ENCODE measurements at places on chromosomes 3 and 15.

DNA sequence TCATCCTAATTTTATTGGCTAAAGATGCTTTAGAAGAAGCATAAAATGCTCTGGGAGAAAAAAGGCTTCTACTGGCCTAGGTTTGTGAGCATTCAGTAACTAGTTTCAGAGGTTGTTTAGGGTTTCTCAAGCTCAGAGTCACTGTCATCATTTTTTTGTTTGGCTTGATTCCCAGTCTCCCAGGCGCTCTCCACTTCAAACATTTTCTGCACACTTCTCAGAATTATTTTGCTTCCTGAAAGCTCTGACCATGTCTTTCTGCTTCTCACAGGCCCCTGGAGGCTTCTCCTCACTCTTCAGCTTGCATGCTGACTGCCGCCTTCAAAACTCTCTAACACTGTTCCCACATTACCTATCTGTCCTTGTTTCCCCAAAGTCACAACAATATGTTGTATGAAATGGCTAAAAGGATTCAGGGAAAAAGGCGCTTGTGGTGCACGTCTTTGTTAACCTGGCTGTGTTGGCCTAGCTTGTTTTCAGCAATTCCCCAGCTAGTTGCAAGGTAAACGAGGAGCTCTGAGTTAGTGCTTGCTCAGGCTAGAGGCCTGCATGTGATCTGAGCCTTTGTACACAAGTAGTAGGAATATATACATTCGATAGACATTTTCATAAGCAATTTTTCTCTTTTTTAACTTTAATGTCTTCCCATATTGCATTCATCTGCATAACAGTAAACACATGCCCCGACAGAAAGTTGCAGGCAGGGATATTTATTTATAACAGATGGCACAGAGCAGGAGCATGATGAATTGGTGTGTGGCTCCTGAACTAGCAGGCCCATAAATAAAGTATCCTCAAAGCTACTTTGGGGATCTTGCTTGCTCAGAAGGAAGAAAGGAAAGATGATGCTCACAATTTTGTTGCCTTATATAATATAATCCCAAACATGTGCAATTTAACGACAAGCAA is 129.2 kb upstream of the DPH6 start:
- no peak for DNase-seq

GRCh38 chr3:126378341-126378751 is 16.4 kb upstream of the CFAP100 start:
- DNase-seq, result no peak

- no peak for DNase-seq
These were observed 10.3 kb upstream of the DIPK2A start for GRCh38 chr3:143961342-143961741.

GRCh38 chr3:8387571-8387970 is 114.1 kb upstream of the LMCD1 start:
- no peak for DNase-seq

DNA sequence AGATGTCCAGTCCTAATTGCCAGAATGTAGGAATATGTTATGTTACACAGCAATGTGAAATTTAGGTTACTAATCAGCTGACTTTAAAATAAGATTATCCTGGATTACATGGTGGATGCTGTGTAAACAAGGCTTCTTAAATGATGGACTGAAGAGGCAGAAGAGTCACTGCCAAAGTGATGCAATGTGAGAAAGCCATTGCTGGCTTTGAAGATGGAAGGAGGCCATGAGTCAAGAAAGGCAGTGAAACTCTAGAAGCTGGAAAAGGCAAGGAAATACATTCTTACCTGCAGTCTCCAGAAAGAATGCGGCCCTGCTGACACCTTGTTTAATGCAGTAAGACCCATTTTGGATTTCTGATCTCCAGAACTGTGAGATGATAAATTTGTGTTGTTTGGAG is 179.1 kb upstream of the ZPLD1 start:
- no peak for DNase-seq

DNA sequence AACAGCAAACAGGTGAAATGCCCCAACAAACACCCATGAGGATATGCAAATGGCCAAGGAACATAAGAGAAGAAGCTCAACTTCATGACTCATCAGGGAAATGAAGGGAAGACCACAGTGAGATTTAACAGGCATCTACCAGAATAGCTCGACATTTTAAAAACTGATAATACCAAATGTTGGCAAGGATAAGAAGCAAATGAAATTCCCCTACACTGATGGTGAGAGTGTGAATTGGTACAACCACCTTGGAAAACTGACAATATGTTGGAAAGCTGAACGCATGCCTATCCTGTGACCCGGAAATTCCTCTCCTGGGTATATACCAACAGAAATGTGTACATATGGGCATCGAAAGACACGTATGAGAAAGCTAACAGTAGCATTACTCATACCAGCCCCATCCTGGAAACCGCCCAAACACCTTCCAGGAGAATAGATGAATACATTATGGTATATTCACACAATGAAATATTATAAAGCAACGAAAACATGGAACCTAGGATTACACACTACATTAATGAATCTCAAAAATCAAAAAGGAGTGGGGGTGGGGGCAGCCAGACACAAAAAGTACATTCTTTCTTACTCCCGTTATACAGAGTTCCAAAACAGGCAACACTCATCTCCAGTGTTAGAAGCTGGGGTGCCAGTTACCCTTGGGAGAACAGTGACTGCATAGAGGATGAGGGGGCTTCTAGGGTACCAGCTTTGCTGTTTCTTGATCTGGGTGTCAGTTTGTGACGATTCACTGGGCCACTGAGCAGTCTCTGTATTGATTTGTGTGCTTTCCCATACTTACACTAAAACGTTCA is 16.9 kb downstream of the RFTN1 start:
- no peak for DNase-seq

DNA sequence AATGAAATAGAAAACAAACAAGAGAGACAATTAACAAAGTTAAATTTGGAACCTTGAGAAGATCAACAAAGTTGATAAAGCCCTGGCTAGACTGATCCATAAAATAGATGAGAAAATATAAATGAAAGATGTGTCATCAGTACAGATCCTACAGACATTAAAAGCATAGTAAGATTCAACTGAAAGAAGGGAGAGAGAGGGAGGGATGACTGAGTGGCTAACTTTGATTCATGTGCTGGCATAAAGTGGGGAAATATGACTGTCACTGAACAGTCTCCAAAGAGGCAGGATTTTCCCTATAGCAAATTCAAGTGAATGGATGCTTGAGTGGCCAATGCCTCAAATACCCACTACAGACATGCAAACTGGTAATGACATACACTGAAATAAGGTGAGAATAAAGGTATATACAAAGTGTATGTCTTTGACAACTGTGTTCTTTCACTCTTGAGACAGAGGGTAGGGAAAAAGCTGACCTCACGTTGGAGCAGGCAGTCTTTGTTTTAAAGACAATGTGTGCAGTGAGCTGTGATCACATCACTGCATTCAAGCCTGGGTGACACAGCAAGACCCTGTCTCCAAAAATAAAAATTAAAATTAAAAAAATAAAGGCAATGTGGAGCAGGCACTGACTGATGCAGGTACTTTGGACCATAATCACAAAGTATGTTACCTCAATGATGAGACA is 35.9 kb upstream of the CHD2 start:
- no peak for DNase-seq

DNA sequence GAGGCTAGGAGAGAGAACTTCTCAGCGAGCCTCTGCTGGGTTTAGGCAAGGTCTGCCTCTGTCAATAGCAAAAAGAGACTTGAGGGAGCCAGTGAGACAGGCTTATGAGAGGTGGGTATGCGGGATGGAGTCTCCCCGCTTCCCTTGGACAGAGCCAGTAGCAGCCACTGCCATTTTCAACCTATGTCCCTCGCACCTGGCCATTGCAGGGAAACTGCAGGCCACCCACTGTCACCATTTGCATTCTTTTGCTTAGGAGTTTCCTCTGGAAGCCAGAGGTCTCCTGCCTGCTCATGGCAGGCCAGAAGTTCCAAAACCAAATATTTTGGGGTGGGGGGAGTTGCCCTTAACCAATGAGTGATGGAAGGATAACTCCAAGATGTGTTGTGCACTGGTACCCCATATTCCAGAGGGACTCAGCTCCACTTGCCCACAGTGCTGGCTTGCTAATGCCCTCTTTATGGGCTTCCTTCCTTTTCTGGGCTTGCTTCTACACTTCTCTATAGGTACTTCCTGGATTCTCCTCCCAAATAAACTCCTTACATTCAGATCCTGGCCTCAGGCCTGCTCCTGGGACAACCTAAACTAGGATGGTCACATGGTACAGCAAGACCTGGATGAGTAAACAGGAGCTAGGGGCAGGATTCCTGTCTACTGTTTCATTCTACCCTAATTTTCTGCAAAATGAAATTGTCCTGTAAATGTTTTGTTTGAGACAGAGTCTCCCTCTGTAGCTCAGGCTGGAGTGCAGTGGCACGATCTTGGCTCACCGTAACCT is 108.9 kb upstream of the PROK2 start:
- DNase-seq, result peak; percentile 73

GRCh38 chr15:37037071-37037655 is 63.2 kb downstream of the MEIS2 start:
- DNase-seq, result no peak

- DNase-seq, result no peak
These were observed 44.6 kb downstream of the TFDP2 start for GRCh38 chr3:142104763-142105162.

- no peak for DNase-seq
These were observed 210.9 kb upstream of the TOPAZ1 start for GRCh38 chr3:44030687-44031305.

DNA sequence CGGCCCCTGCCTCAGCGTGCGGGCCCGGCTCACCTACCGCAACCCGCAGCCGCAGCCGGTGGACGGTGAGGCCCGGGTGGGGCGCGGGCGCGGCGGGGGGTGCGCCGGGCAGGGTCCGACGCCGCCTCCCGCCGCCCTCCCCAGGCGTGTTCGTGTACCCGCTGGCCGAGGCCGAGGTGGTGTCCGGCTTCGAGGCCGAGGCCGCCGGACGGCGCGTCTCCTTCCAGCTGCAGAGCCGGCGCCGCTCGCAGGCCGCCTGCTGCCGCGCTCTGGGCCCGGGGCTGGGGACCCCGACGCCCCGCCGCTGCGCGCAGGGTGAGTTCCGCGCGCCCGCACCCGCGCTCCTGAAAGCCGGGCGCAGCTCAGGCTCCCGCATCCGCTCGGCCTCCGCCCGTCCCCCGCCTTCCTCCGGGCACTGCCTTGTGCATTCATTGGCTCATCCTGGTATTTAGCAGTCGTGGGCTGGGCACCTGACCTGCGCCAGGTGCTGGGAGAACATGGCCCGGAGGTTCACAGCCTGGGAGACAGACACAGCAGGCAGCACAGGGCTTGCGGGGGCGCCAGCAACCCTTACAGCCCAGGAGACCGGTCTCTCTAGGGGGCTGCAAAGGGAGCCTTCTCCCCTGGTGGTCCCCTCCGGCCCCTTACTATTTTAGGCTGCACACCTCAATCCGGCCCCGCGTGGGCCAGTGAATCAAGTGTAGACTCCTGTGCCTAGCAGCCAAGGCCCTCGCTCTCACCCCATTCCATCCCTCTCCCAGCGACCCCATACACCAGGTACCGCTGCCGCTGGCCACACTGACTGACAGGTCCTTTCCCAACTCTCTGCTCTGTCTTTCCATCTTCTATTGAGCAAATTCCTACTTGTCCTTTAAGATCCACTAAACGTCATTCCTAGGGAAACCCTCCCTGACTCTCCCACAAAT is 1.5 kb downstream of the VWA5B2 start:
- peak; percentile 78 for DNase-seq

DNA sequence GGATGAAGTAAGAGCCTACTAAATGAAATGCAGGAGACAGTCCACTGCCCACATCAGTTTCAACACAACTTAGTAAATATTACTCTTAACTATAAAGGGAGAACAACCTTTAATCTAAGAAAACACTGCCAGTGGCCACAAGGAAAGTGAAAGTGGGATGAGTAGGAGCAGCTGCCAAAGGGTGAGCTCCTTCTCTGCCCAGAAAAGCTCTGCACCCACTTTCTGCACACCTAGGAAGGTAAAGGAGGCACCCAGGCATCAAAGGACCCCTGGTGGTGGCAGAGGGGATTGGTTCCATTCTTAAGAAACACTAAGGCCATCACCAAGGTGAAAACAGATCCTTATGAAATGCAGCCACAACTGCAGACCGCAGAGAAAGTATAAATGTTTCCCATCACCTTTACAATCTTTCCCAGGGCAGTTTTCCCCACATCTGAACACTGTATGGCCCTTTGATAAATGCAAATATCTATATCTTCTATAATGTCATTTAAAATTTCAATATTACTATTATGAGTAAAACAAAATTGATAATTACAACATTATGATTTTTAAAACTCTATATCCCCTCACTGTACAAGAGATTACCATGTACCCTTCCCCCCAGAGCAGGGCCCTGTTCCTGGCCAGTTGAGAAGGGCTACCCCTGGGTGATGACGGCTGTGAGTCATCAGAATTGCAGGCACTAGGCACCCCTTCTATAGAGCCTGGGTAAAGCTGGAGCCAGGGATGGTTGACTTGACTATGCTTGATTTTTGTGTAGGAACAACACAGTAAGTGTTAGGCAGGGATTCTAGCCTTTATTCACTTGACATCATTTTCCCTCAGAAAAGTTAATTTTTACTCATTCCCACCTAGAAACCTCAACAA is 92.0 kb downstream of the SNRK start:
- peak; percentile 85 for DNase-seq

DNA sequence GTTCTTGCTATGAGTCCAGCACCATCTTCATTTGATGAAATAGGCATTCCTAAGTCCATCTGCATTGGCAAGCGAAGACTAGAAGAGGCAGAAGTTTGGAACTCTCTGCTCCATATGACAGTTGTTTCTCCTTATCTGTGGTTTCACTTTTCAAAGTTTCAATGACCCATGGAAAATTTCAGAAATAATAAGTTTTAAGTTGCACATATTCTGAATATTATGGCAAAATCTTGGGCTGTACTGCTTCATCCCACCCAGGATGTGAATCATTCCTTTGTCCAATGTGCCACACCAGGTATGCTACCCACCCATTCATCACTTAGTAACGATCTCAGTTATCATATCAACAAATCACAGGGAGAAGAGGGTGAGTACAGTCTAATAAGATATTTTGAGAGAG is 647.9 kb downstream of the GRM7 start:
- DNase-seq, result no peak

GRCh38 chr3:172367205-172368105 is 80.8 kb downstream of the GHSR start:
- DNase-seq, result no peak

- no peak for DNase-seq
These were observed 218.2 kb downstream of the STXBP5L start for GRCh38 chr3:121126033-121126706.

DNA sequence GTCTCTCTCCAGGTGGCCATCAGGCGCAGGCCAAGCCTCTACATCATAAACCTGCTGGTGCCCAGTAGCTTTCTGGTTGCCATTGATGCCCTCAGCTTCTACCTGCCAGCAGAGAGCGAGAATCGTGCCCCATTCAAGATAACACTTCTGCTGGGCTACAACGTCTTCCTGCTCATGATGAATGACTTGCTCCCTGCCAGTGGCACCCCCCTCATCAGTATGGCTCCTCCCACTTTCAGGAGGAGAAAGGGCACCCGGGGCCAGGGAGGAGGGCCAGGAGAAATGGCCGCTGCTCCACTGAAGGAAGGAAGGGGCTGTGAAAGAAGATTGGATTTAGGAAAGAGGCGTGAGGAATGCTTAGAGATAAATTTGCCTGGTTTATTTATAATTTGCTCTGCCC is 6.6 kb downstream of the HTR3C start:
- DNase-seq, result no peak

Data from endodermal cell (in vitro differentiated cells).